ENCODE measurements at places on chromosomes 5 and 9.

GRCh38 chr5:14415698-14416074, 165.9 kb upstream of the OTULINL start:
- DNase-seq, result no peak

DNA sequence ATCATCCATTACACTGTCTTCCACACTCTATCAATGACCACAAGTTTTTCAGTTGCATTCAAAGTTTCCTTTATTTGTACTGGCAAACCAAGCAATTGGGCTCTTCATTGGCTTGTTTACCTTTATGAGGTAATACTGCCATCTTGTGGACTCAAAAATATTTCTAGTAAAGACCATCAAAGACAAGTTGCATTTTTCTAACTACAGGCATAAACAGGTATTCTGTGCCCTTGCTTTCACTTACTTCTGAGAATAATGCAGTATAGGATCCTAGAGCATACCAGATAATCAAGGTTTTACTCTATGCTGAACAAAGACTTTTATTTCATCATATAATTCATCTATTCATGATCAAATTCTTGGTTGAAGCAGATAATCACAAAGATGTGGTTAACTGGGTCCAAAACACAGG, 173.7 kb upstream of the POU5F2 start:
- no peak for DNase-seq

- no peak for DNase-seq
Observed at GRCh38 chr5:39519079-39519478, 94.3 kb upstream of the DAB2 start.

GRCh38 chr5:89728750-89729149, 680.8 kb downstream of the CETN3 start:
- no peak for DNase-seq

DNA sequence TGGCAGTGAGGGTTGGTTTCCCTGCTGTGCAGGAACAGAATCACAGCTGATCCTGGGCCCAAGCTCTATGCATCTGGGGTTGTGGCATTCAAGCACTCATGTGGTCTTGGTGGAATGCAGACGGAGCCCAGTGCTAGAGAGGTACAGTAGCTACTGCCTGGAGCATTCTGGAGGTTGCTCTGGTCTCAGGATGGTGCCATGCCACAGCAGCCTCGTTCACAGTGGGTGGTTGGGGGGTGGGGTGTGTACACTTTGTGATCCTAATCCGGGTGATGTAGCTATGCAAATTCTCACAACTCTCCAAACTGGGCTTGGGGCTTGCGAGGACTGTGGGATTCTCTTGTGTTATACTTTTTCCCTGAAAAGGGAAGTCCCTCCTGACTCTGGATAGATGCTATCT, 45.2 kb downstream of the FGD3 start:
- no peak for DNase-seq

DNA sequence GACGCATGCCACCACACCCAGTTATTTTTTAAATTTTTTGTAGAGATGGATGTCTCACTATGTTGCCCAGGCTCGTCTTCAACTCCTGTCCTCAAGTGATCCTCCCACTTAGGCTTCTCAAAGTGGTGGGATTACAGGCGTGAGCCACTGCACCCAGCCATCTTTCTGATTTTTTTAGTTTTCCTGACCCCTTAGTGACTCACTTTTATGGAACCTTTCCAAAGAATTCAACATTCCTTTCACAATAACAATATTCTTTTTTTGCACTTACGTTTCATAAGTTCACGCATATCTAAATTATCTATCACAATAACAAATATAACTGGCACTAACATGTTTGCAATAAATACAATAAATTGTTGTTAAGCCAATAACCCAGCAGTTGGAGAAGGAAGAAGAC, 8.5 kb downstream of the ELOVL7 start:
- no peak for DNase-seq

DNA sequence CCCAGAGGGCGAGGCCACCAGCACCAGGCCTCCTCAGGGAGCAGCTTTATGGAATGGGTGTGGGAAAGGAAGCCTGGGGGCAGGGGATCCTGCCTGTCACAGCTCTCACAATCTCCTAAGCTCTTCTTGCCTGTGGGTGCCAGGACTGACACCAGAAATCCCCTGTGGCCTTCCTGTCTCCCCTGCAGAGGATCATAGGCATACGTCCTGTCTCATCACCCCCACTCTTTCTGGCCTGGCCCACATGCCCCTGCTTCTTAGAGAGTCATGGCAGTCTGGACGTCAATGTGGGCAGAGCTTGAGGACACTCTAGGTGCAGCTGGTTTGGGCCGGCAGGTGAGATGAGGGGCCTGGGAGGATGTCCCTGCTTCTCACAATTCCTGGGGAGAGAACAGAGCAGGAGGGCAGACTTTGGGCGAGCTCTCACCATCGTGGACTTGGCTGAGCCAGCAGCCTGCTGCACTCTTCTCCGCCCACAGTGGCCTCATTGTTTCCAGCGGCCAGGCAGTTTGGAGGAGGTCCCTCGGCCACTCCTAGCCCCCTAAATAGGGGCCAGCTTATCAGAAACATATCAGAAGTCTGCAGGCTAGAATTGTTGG, 67.3 kb upstream of the ZFR start:
- no peak for DNase-seq

DNA sequence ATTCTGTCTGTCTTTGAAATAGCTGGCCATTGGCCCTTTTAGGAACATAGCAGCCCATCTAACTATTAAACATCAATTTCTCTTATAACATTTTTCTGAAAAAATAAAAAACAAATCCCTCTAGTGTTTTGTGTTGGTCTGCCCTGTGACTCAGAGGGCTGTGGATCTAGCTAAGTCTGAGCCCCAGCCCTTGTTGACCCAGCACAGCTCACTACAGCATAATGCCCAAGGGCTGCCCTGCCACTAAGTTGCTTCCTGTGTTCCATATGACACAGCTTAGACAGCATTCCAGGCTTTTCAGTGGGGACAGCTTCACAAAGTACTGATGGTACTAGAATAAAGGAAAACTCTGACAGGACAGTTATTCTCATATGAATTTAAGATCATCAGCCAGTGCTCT, 136.0 kb downstream of the SCAMP1 start:
- DNase-seq, result no peak

GRCh38 chr5:74468421-74468820, 172.1 kb downstream of the ENC1 start:
- DNase-seq, result no peak

GRCh38 chr5:38208782-38209378, 49.5 kb upstream of the EGFLAM start:
- no peak for DNase-seq

GRCh38 chr5:109882546-109882945, 192.8 kb downstream of the MAN2A1 start:
- no peak for DNase-seq

DNA sequence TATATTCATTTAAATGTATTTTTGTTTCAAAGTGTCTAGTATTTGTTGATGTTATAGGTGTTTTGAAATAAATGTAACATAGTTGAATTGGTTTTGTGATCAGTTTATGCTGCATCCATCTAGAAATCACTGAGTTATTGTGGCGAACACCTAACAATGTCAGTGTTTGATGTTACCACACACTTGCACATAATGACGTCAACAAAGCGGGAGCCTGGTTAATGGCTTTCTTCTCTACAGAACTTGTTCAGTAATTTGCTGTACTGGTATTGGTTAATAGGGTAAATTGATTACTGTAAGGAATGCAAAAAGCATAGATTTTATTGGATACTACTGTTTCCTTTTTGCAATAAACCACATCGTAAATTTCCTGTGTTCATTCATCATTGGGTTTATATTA, 133.0 kb downstream of the ATG10 start:
- no peak for DNase-seq

DNA sequence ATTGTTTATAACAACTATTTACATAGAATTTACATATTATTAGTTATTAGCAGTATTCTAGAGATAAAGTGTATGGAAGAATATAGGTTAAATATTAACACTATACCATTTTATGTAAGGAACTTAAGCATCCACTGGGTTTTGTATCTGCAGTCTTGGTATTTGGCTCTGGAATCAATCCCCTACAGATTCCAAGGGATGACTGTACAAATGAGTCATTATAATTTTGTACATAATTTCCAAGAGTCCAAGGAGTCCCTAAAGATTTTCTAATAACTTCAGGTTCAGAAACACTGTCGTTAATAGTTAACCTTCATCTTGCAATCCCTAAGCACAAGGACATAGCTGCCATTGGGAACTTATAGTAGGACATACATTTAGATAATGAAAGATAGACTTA, 254.8 kb upstream of the PDE4D start:
- no peak for DNase-seq

GRCh38 chr5:112283943-112284929, 134.8 kb downstream of the EPB41L4A start:
- no peak for DNase-seq

- DNase-seq, result no peak
Observed at GRCh38 chr9:137138722-137139467, at the start of gene GRIN1. GRIN1 (plus strand) TSS chr9:137139154; CDS start chr9:137139487, 333 bp downstream.

GRCh38 chr5:97888439-97888838, 705.4 kb upstream of the RIOK2 start:
- no peak for DNase-seq

- DNase-seq, result no peak
Observed at GRCh38 chr5:132222649-132223038, 5.0 kb downstream of the P4HA2 start.

GRCh38 chr5:72831685-72832084, 15.2 kb downstream of the TNPO1 start:
- no peak for DNase-seq

- no peak for DNase-seq
Observed at GRCh38 chr9:3246241-3246640, 279.6 kb downstream of the RFX3 start.

GRCh38 chr9:89422151-89422975, 75.5 kb downstream of the SEMA4D start:
- peak; percentile 74 for DNase-seq

GRCh38 chr9:5448016-5448415, 2.3 kb upstream of the CD274 start:
- no peak for DNase-seq

GRCh38 chr9:36053971-36054370, 17.3 kb downstream of the RECK start:
- DNase-seq, result no peak

GRCh38 chr9:34982361-34982760, 7.2 kb upstream of the DNAJB5 start:
- DNase-seq, result no peak

GRCh38 chr5:108531367-108532128, 149.7 kb upstream of the FBXL17 start:
- no peak for DNase-seq

DNA sequence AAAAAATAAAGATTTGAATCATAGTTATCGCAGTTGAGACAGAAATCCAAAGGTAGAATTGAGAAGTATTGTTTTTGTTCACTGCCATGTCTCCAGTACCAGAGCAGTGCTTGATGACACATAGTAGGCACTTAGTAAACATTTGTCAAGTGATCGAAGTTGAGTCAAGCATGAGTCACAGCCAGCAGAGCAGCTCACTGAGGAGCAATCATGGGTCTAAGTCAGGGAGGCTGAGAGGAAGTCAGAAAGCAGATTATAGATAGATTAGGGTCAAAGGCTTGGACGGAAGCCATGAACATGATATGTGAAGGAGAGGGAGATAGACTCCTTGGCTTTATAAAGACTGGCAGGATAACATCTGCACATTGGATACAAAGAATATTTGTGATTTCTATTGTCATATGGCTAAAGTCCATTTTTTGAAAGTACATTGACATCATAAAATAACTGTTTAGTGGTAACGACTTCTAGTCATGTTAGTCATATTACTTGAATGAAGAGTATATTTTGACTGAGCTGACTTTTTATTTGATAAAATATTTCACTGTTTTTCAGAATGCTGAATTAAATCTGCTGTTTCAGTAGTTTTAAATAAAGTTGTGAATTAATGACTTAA, 168.5 kb downstream of the RAB3C start:
- DNase-seq, result no peak

DNA sequence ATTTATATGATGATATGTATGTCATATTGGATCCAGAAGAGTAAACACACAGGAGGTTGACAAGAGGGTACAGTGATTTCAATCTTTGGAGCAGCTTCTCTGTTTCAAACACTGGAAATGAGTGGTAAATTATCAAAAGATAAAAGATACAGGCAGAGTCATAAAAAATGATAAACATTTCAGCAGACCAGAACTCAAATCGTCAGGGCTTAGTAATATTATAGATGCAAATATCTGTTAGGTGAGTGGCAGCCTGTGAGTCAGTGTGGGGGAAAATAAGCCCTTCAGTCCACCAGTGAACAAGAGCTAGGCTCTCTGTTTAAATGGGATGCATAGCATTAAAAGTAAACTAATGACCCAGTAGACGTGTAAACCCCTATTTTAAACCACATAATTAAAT, 1378.1 kb downstream of the EFNA5 start:
- no peak for DNase-seq

GRCh38 chr5:1292846-1293415, 1.9 kb downstream of the TERT start:
- DNase-seq, result no peak

GRCh38 chr5:180294411-180294810, 2.5 kb upstream of the MAPK9 start:
- DNase-seq, result no peak

- no peak for DNase-seq
Observed at GRCh38 chr5:140862441-140863295, 6.1 kb upstream of the PCDHA11 start.

DNA sequence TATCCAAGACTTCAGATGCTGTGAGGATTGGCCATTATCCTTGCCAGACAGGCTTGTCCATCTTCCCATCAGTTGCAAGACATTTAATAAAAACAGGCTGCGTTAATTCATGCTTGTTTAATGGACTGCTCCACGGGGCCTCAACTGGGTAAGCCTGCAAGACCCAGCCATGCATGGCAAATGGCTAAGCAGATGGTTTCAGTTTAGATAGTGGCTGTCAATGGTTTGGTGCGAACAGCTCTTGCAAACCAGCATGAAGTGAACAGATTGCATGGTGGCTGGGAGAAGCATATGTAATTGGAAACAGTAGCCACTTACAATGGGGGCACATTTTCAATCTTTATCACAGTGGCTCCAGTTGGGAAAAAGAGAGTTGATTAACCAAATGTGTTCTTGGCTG, 628.2 kb upstream of the KLF4 start:
- DNase-seq, result no peak

DNA sequence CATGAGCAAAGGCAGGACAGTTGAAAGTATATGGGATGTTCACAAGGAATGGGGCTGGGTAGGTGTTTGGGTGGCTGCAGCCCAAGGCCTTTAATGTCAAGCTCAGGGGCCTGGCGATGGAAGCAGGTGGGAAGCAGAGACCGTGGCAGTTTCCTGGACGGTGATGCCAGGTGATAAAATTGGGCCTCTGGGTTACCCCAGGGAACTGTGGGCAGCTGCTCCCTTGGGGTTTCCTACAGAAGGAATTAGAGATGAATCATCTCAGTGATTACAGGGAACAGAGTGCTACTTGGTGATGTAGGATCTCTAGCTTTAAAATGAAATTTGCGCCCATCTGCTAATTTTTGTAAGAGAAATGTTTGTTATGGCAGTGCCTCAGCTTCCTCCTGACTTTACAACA, 39.2 kb downstream of the TSTD2 start:
- DNase-seq, result no peak

DNA sequence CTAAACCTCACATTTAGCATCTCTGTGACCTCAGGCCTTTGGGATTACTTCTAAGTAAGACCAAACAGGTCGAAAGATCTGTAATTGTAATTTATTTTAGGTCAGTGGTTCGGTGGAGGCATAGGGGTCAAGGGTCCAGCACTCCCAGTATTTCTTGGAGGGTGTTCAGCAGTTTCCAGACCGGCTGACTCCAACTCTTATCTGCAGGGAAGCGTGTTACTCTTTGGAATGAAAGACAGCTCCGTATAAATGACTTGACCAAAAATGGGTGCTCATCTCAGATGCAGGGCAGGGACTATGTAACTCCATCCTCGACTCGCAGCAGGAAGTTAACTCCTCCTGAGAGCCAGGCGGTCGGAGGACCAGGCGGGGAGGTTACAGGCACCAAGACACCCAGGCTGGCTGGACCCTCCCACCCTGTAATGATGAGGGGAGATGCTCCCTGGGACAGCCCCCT, 620 bp upstream of the VPS13A start:
- no peak for DNase-seq
